CD4-positive, alpha-beta T cell treated with Interleukin-17A for 1 hour (primary cell): ENCODE measurements at places on chromosomes 3 and 15.

DNA sequence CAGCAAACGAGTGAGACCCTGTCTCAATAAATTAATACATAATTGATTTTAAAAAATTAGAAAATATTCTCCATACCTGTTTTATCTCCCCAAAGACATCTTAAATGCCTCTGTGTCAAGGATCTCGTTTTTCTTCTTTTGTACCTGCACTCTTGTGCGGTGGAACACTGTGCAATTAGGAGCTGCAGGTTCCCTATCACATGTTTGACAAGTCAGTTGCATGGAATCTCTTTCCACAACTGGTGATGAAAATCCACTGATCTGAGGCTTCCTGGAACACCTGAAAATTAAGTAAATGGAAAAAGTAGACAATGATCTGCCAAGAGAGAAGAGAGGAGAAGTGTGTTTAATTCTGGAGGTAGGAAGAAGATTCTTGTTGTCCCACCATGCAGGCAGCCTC is 3.0 kb upstream of the SNX22 start:
- no peak for DNase-seq

DNA sequence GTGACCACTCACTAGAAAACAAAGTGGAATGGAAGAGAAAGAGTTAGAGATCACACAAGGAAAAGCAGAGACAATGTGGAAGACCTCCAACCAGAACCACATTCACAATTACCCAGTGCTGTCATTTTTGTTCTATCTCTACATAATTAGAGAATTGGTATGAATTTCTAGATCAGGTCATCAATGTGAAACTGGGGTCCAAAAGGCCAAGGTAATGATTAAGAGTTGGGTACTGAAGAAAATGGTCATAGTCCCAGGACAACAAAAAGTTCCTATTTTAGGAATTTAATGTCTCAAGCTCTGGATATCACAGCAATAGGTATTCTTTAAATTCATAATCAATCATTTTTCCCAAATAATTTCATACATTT is 84.7 kb upstream of the PPIB start:
- DNase-seq = no peak

GRCh38 chr3:148740291-148740690 is 42.6 kb downstream of the AGTR1 start:
- no peak for DNase-seq

- DNase-seq = no peak
Measured at GRCh38 chr3:52469001-52469400, 13.6 kb downstream of the NISCH start.

GRCh38 chr3:37945807-37946530 is 44.6 kb upstream of the VILL start:
- DNase-seq = no peak

DNA sequence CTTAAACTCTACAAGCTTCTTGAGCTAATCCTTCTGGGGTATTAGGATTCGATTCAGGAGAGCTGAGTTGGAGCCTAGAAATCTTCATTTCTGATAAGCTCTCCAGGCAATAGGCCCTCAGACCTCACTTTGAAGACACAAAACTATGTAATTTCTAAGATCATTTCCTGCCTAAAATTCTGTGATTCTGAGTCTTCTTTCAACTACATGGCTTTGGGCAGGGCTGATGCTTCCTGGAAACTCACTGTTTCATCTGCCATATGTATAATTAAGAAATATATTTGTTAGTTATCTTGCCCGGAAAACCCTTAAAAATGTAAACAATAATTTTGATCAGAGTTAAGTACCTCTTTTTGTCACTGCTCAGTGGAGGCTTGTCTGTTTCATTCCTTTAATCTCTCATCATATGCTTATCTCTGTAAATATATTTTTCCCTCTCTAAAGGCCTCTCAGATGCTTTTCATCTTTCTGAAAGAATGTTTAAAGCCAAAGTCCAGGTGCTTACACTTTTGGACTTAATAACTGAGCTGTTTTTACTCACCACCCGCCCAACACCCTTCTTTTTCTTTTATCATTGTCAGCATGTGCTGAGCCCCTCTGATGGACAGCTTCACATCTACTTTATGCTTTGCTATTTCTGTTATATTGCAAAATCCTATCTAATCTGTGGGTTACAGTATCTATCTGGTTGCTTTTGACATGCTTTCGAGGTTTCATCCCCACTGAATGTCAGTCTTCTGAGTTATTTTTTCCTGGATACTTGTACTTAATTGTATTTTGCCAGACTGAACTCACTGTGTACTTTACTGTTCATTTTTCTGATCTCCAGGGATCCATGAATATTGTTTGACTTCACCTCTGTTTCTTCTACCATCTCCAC is 38.2 kb downstream of the FILIP1L start:
- no peak for DNase-seq

- no peak for DNase-seq
Measured at GRCh38 chr3:179079537-179079936, 7.9 kb upstream of the ZMAT3 start.

- DNase-seq = peak; percentile 63
Measured at GRCh38 chr15:64596701-64597476, 136.5 kb downstream of the ZNF609 start.

GRCh38 chr15:28962851-28963710 is 77.3 kb downstream of the APBA2 start:
- no peak for DNase-seq

DNA sequence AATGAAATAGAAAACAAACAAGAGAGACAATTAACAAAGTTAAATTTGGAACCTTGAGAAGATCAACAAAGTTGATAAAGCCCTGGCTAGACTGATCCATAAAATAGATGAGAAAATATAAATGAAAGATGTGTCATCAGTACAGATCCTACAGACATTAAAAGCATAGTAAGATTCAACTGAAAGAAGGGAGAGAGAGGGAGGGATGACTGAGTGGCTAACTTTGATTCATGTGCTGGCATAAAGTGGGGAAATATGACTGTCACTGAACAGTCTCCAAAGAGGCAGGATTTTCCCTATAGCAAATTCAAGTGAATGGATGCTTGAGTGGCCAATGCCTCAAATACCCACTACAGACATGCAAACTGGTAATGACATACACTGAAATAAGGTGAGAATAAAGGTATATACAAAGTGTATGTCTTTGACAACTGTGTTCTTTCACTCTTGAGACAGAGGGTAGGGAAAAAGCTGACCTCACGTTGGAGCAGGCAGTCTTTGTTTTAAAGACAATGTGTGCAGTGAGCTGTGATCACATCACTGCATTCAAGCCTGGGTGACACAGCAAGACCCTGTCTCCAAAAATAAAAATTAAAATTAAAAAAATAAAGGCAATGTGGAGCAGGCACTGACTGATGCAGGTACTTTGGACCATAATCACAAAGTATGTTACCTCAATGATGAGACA is 35.9 kb upstream of the CHD2 start:
- no peak for DNase-seq

GRCh38 chr3:25396686-25397085 is 31.4 kb upstream of the RARB start:
- no peak for DNase-seq

- DNase-seq = no peak
Measured at GRCh38 chr15:33677238-33677830, 291.0 kb upstream of the CHRM5 start.

DNA sequence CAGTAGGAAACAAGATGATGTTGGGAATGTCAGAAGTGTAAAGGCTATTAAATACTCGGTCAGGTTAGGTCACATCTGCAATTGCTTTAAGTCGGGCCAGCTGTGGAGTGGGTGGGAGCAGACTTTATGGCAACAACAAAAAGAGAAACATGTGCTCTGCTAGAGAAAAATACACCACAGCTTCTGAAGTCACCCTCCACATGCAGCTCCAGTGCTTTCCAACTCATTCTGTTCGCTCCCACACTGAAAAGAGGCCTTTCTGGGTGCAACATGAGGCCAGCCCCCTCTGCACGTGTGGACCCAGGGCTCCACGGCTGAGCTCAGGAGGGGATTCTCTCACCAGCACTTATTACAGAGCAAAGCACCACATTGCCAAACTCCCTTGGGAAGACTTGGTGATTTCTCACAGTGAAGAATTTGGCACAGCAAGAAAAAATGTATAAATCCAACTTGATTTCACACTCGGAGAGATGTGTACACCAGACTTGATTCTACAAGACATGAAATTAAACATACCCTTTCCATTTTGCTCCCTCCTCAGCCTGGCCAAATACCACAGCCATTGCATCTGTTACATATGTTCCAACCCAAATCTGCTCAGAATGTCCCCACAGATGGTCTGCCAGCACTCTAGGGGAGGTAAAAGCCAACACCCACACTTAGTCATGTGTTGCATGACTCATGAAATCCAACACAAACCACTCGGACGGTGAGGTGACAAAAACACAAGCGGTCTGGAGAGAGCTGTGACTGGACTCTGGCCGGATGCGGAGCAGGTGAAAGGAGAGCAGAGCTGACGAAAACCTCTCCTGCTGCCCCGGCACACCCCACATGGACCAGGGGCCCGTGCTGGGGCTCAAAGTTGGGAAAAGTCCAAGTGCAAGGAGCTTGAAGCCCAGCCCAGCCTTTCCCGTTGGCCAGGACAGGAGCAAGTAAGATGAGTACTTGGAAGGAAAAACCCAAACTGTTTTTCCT is 74.6 kb downstream of the ITGB5 start:
- DNase-seq = no peak

- DNase-seq = no peak
Measured at GRCh38 chr15:55991802-55992768, 1.3 kb downstream of the NEDD4 start.

DNA sequence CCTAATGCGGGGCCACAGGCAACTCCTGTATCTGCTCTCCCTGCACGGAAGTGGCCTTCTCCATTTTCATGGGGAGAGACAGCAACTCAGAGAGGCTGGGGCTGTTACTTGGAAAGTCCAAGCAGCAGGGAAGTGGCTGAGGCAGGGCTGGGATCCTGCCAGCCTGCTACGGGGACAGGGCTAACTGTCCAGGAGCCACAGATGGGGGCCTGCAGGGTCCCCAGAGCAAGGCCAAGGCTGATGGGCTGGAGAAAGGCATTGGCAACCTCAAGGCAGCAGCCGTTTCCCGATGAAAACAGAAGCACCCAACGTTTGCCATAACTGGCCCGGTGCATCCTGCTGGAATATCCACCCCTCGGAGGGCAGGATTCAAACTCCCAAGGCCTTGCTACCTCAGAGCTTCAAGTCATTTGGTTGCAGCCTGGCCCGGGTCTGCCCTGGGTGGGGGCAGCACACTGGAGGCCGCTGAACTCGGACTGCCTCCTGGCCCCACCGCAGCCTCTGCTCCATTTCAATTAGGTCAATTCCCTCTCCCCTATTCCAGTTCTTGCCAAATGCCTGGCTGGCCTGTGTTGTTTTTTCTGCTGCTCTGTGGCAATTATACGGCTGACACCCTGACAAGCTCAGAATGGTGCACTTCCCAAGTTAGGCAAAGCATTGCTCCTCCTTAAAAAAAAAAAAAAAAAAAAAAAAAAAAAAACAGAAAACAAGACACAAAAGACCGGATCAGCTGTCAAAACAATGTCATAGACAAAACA is 143.5 kb downstream of the NUP210 start:
- DNase-seq = no peak

- DNase-seq = no peak
Measured at GRCh38 chr3:186166491-186167288, 57.8 kb upstream of the ETV5 start.

DNA sequence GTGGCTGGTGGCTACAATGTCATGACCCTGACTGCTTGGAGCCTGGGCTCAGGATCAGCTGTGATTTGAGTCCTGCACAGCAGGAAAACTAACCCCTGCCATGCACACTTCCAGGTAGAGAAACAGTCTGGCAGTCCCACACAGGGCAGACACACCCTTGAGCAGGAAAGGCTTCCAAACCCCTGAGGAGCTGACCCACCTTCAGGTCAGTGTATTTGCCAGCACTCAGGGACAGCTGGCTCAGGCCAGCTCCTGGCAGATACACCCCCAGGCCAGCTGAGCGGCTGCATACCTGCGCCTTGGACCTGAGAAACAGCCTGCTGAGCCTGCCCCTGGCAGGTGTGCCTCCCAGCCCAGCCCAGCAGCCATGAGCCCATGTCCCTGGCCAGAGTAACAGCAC is 22.2 kb upstream of the CDAN1 start:
- DNase-seq = no peak

GRCh38 chr15:44726136-44726535 is 10.2 kb upstream of the TRIM69 start:
- no peak for DNase-seq

- no peak for DNase-seq
Measured at GRCh38 chr3:105783631-105784030, 85.2 kb downstream of the CBLB start.

DNA sequence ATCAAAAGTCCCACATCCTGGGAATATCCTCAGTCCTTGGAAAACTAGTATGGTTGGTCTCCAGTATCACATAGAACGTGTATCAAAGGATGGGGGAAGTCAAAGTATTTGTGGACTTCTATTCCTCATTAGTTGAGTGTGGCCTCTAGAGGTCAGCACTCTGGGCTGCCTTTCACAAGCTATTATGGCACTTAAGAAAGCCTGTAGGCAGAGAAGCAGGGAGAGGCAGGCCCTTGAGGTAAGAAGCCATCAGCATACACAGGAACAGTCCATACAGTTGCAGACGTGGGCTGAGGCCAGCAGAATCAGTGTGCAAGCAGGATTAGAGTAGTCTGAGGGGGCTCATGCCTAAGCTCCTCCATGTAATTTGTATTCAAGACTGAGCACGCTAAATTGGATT is 341.7 kb downstream of the CLSTN2 start:
- no peak for DNase-seq

GRCh38 chr3:178456621-178457285 is 79.5 kb upstream of the KCNMB2 start:
- no peak for DNase-seq

- DNase-seq = no peak
Measured at GRCh38 chr3:185658943-185659342, 72.8 kb downstream of the SENP2 start.

DNA sequence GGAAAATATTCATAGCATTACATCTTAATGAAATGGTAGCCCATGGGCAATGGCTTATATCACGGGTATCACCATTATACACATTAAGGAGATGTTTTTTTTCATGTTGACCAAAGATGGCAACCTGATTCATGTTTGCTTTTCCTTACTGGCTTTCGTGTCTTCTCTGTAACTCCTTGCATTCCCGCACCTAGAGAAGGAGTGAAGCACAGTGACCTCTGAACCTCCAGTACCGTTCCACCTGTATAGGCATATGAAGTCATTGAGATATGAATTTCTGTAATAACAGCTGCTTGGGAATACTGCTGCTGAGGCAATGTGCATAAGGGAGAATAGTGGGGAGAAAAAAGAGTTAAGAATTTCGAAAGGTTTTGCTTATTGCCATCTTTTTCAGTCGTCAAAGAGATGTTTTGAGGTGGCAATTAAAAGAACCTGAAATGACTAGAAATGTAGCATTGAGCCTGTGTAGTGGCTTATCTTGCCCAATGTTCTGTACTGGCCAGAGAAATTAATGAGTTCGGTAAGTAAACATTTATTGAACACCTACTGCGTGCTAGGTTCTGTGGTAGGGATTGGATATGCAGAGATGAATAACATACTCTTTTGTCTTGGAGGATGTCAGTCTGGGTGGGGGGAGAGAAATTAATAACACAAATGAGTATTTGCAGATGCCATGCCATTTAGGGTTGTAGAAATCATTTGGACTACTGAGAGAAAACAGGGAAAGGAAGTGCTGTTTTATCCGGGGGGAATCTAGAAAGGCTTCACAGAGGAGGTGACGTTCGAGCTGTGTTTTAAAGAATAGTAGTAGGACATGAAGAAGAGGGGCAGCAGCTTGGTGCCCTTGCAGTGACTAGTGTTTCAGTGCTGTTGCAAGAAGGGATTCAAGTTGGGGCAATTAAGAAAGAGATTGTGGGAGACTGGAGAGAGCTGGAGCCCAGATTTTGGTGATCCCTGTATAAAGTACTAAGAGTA is 2.5 kb downstream of the FEM1B start:
- DNase-seq = no peak

GRCh38 chr3:9061634-9062033 is 98.4 kb upstream of the RAD18 start:
- no peak for DNase-seq
